ENCODE measurements at places on chromosomes 12 and 14. TPM values are rescaled to one million over a fixed set of nuclear protein-coding genes. Genes with fewer than 3 reads are reported as not detected.
A peak's percentile ranks its signal among the peaks of the same experiment; 100 is the strongest.

The PLEKHG7 gene
- not detected for total RNA-seq

The CPNE6 gene
- total RNA-seq, result not detected

The KRT72 gene
- not detected for total RNA-seq

The KRT79 gene
- total RNA-seq, result 0.28 TPM

The NPAS3 gene
- total RNA-seq, result not detected

The CCDC197 gene
- total RNA-seq, result not detected

The TCL1A gene
- total RNA-seq, result not detected

The SIX6 gene
- total RNA-seq, result not detected

The TDRD9 gene
- not detected for total RNA-seq

The TMEM52B gene
- total RNA-seq, result 2.6 TPM

DNA sequence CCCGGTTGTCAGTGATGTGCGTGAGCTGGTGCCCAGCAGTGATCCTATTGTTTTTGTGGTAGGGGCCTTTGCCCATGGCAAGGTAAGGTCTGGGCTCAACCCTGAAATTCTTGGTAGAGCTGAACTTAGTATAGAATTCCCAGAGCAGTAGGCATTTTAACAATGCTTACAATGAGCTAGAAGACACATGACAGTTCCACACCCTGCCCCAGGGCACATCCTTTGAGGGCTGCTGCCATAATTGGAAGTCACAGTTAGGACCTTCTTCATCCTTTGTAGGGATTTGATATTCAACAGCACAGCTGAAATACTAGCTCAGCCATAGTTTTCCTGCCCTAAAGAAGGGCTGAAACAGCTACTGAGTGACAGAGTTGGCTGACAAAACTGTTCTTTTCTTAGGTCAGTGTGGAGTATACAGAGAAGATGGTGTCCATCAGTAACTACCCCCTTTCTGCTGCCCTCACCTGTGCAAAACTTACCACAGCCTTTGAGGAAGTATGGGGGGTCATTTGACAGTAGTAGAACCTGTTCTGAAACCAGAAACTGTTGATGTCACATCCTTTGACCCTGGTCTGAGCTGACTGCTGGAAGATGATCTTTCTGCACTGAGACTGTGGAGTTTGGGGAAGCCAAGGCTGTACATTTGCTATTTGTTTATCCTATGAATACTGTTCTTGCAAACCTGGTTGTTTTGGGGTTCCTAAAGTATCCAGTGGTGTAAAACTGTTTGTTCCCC lies 4.8 kb downstream of the EMG1 start:
- DNase-seq, result no peak
- H3K36me3 ChIP-seq, result peaks cover 48% of the 10 kb centered on the region
- H3K27ac ChIP-seq, result 0 out of 2 replicates have a peak overlapping the region, but pooled peaks have one; percentile 1

DNA sequence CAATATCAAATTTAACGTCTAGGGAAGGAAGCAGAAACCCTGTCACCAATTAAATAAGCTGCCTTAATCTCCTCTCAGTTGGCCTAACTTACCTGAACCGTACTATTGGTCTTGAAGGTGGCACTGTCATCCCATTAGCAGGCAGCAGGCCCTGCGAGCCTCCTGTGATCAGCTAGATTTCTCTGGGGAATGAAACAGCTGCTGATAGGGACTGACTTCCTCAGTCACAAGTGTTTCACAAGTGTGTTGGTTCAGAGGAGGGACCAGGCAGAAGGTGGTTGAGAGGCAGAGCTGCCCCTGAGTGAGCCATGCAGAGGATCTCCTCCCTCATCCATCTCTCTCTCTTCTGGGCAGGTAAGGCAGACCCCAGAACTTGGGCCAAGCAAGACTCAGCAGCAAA lies 166.8 kb downstream of the DAD1 start:
- no peak overlapping the region for H3K27ac ChIP-seq
- no peaks in the 10 kb centered on the region for H3K36me3 ChIP-seq
- no peak for DNase-seq
- peaks cover 3% of the 10 kb centered on the region for H3K4me1 ChIP-seq

GRCh38 chr12:11822081-11822834 lies 172.8 kb downstream of the ETV6 start:
- H3K27me3 ChIP-seq, result no peaks in the 10 kb centered on the region
- H3K36me3 ChIP-seq, result no peaks in the 10 kb centered on the region
- DNase-seq, result no peak
- no peaks in the 10 kb centered on the region for H3K4me1 ChIP-seq
- no peak overlapping the region for H3K27ac ChIP-seq
- H3K4me3 ChIP-seq, result no peak overlapping the region

DNA sequence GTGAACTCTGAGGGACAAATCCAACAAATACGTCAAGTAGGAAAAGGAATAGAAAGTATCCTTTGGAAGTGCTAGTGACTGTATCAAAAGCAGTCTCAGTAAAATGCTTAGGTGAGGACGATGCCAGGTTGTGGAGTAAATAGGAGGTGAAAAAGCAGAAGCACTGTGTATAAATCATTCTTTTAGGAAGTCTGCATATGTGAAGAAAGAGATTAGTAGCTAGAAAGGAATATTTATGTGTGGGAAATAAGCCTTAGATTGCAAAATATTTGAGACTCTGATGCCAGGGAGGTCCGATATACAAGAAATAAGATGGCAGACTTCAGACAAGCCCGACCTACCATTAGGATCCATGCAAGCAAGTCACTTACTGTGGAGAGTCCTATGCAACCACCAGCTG lies 7.9 kb downstream of the CEP128 start:
- no peak overlapping the region for H3K27ac ChIP-seq
- peaks cover 10% of the 10 kb centered on the region for H3K4me1 ChIP-seq

DNA sequence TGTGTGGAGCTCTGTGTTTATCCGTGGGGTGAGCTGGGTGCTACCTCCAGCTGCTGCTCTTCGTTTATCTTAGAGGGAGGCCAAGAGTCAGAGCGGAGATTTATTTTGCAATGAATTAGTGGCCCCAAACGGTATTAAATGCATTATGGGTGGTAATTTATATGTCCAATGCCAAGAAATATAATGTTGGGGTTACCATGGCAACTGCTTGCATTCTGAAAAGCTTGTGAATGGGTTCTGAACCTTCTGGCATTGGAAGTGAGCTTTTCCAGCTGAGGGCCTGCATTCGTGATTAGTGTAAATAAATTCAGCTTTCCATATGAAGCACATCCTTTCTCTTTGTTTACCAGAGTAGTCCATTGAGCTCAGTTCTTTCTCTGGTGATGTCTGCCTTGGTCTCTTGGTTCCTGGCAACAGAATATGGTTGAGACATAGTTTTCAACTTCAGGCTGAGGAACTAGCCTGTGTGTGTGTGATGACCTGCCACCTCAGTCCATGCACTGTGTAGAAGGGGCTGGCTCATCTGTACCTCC lies 51.8 kb downstream of the TRAF3 start:
- H3K36me3 ChIP-seq, result no peaks in the 10 kb centered on the region
- DNase-seq, result no peak
- peaks cover 19% of the 10 kb centered on the region for H3K4me1 ChIP-seq
- no peaks in the 10 kb centered on the region for H3K27me3 ChIP-seq
- H3K27ac ChIP-seq, result no peak overlapping the region

DNA sequence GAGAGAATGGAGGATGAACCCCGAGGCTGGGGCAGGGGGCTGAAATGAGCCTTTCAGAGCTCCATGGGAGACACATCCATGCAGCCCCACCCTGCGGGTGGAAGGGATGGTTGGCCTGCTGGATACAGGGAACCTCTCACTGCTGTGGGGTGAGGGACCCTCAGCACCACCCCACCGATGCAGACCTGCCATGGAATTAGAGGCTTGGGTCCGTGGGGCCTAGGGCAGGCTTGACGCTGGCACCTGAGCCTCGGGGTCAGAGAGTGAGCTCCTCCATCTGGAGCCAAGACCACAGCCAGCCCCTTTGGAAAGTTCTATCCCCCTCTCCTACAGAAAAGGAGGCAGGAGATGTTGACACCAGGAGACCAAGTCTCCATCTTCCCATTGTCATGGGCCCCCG lies 7.4 kb upstream of the KRT74 start:
- peaks cover 19% of the 10 kb centered on the region for H3K4me1 ChIP-seq
- no peak overlapping the region for H3K4me3 ChIP-seq
- H3K27ac ChIP-seq, result no peak overlapping the region
- H3K27me3 ChIP-seq, result no peaks in the 10 kb centered on the region
- no peaks in the 10 kb centered on the region for H3K36me3 ChIP-seq

GRCh38 chr14:24066496-24067132 lies 4.7 kb upstream of the CPNE6 start:
- no peak overlapping the region for H3K4me3 ChIP-seq
- no peaks in the 10 kb centered on the region for H3K4me1 ChIP-seq
- no peak overlapping the region for H3K27ac ChIP-seq

- no peak for DNase-seq
- H3K4me3 ChIP-seq, result no peak overlapping the region
- H3K27me3 ChIP-seq, result peaks cover 14% of the 10 kb centered on the region
- H3K36me3 ChIP-seq, result no peaks in the 10 kb centered on the region
- H3K4me1 ChIP-seq, result no peaks in the 10 kb centered on the region
Observed at GRCh38 chr14:53391631-53392285, 238.6 kb upstream of the DDHD1 start.

- H3K27ac ChIP-seq, result no peak overlapping the region
- H3K36me3 ChIP-seq, result no peaks in the 10 kb centered on the region
- H3K4me3 ChIP-seq, result peak overlapping the region; percentile 90
- DNase-seq, result no peak
Observed at GRCh38 chr14:36320897-36321381, 502 bp upstream of the MBIP start.

GRCh38 chr12:54460317-54460923 lies 13.0 kb downstream of the GTSF1 start:
- no peak overlapping the region for H3K27ac ChIP-seq
- no peaks in the 10 kb centered on the region for H3K4me1 ChIP-seq
- DNase-seq, result no peak
- no peak overlapping the region for H3K4me3 ChIP-seq
- H3K27me3 ChIP-seq, result peaks cover 21% of the 10 kb centered on the region

DNA sequence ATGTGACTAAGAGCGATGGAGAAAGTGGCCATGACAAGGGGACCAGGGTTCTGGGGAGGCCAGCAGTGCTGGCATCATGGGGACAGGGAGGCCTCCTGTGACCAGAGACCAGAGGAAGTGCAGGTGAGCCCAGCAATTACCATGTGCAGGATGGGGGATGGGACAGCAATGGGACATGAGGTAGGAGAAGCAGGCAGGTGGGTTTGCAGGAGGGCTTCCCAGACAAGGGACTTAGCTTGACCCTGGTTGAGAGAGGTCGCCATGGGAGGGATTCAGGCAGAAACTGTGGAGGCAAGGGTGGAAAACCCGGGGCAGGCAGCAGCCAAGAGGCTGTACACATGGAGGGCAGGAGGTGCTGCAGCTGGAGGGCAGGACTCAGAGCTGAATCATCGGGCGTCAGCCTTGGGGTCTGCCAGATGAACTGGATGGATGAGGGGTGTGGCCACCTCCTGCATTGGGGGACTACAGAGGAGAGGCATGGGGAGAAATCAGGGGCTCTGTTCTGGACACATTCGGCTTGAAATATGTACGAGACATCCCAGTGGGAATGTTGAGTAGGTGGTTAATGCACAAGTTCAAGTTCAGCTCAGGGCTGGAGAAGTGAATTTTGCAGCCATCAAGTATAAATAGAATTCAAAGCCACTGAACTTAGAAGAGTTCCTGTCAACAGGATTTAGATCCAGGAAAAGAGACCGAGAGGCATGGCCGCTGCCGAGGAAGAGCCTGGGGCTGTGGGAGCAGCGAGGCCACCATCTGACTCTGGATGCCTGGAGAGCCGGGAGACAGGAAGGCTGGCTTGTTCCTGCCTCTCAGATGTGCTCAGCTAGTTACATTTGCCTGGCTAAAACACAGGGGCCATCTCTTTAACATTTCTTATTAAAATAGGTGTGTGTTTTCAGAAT lies 36.6 kb downstream of the SFSWAP start:
- no peak overlapping the region for H3K27ac ChIP-seq
- peaks cover 24% of the 10 kb centered on the region for H3K36me3 ChIP-seq
- H3K4me1 ChIP-seq, result no peaks in the 10 kb centered on the region
- DNase-seq, result no peak

- DNase-seq, result no peak
- H3K36me3 ChIP-seq, result no peaks in the 10 kb centered on the region
- H3K4me1 ChIP-seq, result no peaks in the 10 kb centered on the region
- no peak overlapping the region for H3K27ac ChIP-seq
- H3K27me3 ChIP-seq, result peaks cover 88% of the 10 kb centered on the region
- no peak overlapping the region for H3K4me3 ChIP-seq
Observed at GRCh38 chr12:4829161-4829792, 80.4 kb upstream of the KCNA1 start.

DNA sequence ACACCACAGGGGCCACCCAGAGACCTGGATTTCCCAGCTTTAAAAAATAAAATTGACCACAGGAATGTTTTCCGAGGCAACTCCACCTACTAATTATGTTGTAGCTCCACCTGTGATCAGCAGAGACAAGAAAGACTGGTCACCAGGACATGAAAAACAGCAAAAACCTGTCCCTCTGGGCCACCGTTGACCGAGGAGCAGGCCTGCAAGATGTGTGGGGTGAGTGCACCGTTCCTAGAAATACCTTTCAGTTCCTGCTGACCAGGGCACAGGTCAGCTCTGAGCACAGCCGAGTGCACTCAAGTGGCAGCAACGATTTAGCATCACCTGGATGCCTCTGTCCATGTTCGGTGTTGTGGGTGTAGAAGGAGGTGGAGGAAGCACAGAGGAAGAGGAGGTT lies 16.9 kb downstream of the FZD10 start:
- DNase-seq, result peak; percentile 48
- H3K27me3 ChIP-seq, result peaks cover 42% of the 10 kb centered on the region
- no peaks in the 10 kb centered on the region for H3K36me3 ChIP-seq
- H3K27ac ChIP-seq, result no peak overlapping the region

- no peaks in the 10 kb centered on the region for H3K4me1 ChIP-seq
- no peak overlapping the region for H3K4me3 ChIP-seq
- H3K27me3 ChIP-seq, result peaks cover 74% of the 10 kb centered on the region
- no peak overlapping the region for H3K27ac ChIP-seq
- H3K36me3 ChIP-seq, result no peaks in the 10 kb centered on the region
Observed at GRCh38 chr12:123923927-123924326, 48.7 kb downstream of the CCDC92 start.

DNA sequence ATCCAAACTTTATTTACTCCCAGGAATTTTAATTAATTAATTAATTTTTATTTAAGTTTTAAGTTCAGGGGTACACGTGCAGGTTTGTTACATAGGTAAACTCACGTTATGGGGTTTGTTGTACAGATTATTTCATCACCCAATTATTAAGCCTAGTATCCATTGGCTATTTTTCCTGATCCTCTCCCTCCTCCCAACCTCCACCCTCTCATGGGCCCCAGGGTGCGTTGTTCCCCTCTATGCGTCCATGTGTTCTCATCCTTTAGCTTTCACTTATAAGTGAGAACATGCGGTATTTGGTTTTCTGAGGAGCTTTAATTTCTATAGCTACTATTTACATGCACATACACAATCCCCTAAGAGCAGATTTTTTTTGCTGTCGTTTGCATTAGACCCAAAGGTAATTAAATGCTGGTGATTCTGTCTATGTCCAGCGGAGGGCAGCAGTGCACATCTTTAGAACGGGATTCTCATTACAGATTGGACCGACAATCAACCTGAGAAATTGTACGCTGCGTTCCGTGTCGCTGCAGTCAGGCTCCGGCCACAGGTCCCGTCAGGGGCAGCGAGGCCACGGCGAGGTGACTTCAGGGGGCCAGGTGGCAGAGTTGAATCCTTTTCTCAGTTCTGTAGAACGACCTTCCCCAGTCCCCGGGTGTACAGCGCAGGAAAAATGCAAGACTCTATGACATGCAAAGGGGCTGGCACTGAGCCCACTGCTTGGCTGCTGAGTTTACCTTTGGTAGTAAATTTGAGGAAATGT lies 11.6 kb downstream of the TMEM30B start:
- peak; percentile 71 for DNase-seq
- no peak overlapping the region for H3K27ac ChIP-seq
- no peaks in the 10 kb centered on the region for H3K4me1 ChIP-seq
- H3K36me3 ChIP-seq, result no peaks in the 10 kb centered on the region
